Lung microvascular endothelial cell (primary cell): ENCODE measurements at places on chromosomes 11 and 22. TPM values are rescaled to one million over a fixed set of nuclear protein-coding genes. Genes with fewer than 3 reads are reported as not detected.

The NOX4 gene
- 57.5 and 85.9 TPM in 2 replicates for total RNA-seq

The MOV10L1 gene
- 22.7 and 44.2 TPM in 2 replicates for total RNA-seq

The MS4A15 gene
- not detected in 2 replicates for total RNA-seq

The C22orf42 gene
- not detected in 2 replicates for total RNA-seq

The PYGM gene
- total RNA-seq = under 0.01 and 0.20 TPM in 2 replicates

The CCT8L2 gene
- total RNA-seq = not detected in 2 replicates

The PHLDA2 gene
- 0.40 and 1.7 TPM in 2 replicates for total RNA-seq

The PLEKHA7 gene
- total RNA-seq = 1.1 and 4.8 TPM in 2 replicates

The TRIM34 gene
- total RNA-seq = 8.5 and 9.4 TPM in 2 replicates

The HEPN1 gene
- total RNA-seq = under 0.01 and 0.20 TPM in 2 replicates

The LMNTD2 gene
- total RNA-seq = 1.1 and 1.4 TPM in 2 replicates

The ROBO4 gene
- 272 and 369 TPM in 2 replicates for total RNA-seq

The TP53AIP1 gene
- total RNA-seq = not detected in 2 replicates

The JHY gene
- 0.20 and 0.65 TPM in 2 replicates for total RNA-seq

The DDTL gene
- total RNA-seq = 4.4 and 6.5 TPM in 2 replicates

The BANF1 gene
- total RNA-seq = 19.2 and 20.5 TPM in 2 replicates

The OR56A1 gene
- total RNA-seq = not detected in 2 replicates

The SCGB1C1 gene
- total RNA-seq = not detected in 2 replicates

The PGA5 gene
- not detected in 2 replicates for total RNA-seq

The NKAPD1 gene
- 12.0 and 14.1 TPM in 2 replicates for total RNA-seq

The ST3GAL4 gene
- total RNA-seq = 12.9 and 14.7 TPM in 2 replicates

The GNAZ gene
- under 0.01 and 0.20 TPM in 2 replicates for total RNA-seq

The ACCSL gene
- total RNA-seq = not detected in 2 replicates

The KRTAP5-1 gene
- total RNA-seq = not detected in 2 replicates

The MMP7 gene
- 0.20 and 10.0 TPM in 2 replicates for total RNA-seq

The HOATZ gene
- total RNA-seq = not detected in 2 replicates

The GDPD4 gene
- total RNA-seq = not detected in 2 replicates

The KRTAP5-2 gene
- not detected in 2 replicates for total RNA-seq

The SCGB1A1 gene
- not detected in 2 replicates for total RNA-seq

The OR5F1 gene
- not detected in 2 replicates for total RNA-seq

The SAA4 gene
- not detected in 2 replicates for total RNA-seq

The DHCR7 gene
- total RNA-seq = 38.3 and 38.6 TPM in 2 replicates

The XKR3 gene
- total RNA-seq = not detected in 2 replicates

The BCO2 gene
- total RNA-seq = 0.22 and 0.60 TPM in 2 replicates

The SOX6 gene
- under 0.01 TPM in 2 replicates for total RNA-seq

The CERK gene
- 80.6 and 128 TPM in 2 replicates for total RNA-seq

The MOGAT2 gene
- total RNA-seq = not detected in 2 replicates

The HORMAD2 gene
- total RNA-seq = not detected in 2 replicates

The NRXN2 gene
- total RNA-seq = under 0.01 TPM in 1 of 2 replicates, not detected in the other

The KLHDC7B gene
- not detected in 2 replicates for total RNA-seq

The ZNF202 gene
- total RNA-seq = 2.8 and 5.6 TPM in 2 replicates

The MTFP1 gene
- 17.7 and 24.0 TPM in 2 replicates for total RNA-seq

The DTX4 gene
- 8.7 and 61.5 TPM in 2 replicates for total RNA-seq

The TSPAN32 gene
- total RNA-seq = not detected in 2 replicates

The OR2AG2 gene
- under 0.01 and 0.20 TPM in 2 replicates for total RNA-seq

The FIBIN gene
- not detected in 2 replicates for total RNA-seq

The MFRP gene
- under 0.01 TPM in 1 of 2 replicates, not detected in the other for total RNA-seq

The RIC3 gene
- total RNA-seq = not detected in 2 replicates

The HEPACAM gene
- under 0.01 TPM in 2 replicates for total RNA-seq
